Stimulated activated CD8-positive, alpha-beta memory T cell treated with anti-CD3 and anti-CD28 coated beads, Interleukin-12 subunit alpha, Interleukin-12 subunit beta, amount 100 ng/mL, for 1 hour (primary cell): ENCODE measurements at places on chromosomes 2 and 18.

DNA sequence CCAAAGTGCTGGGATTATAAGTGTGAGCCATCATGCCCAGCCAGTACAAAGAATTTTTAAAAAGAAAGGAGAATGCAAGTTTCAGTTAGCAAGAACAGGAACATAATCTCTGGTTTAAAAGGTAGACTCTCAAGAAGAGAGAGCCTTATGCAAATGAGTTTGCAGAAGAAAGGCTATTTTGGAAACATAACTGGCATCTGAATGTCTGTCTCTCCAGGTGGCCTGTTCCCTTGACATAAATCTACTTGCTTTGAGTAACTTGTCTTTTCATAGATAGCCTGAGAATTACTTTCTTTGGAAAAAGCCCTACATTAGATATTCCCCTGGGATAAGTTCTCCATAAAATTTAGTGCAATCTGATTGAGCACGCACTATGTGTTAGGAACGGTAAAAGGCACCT is 109.6 kb downstream of the ICOS start:
- no peak for DNase-seq

DNA sequence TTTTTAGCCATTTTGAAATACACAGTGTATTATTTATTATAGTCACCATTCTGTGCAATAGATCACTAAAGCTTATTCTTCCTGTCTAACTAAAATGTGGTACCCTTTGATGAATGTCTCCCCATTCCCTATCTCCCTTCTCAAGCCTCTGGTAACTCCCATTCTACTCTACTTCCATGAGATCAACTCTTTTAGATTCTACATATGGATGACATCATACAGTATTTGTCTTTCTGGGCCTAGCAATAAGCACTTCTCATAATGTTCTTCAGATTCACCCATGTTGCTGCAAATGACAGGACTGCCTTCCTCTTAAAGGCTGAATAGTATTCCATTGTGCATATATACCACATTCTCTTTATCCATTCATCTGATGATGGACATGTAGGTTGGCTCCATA is 210.9 kb downstream of the PID1 start:
- no peak for DNase-seq

DNA sequence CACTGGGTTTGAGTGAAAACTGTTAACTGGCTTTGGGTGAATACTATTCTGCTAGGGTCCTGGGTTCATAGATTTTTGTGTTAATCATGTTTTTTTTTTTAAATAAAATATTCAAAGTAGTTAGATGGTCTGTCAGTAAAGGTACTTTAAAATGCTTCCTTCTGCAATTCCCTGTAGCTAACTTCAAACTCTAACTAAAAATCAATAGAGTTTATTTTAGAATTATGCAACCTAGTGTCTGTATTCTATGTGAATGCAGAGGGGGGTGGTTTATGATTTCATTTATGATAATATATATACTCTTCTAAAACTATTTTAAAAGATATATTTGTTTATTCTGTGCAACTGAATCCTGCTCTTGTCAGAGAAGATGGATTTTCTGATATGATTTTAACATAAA is 27.9 kb downstream of the STARD6 start:
- no peak for DNase-seq

- no peak for DNase-seq
These were observed 341.6 kb upstream of the LRP1B start for GRCh38 chr2:142472382-142472781.

- no peak for DNase-seq
These were observed 4.8 kb upstream of the TTC39C start for GRCh38 chr18:24009651-24010333.

DNA sequence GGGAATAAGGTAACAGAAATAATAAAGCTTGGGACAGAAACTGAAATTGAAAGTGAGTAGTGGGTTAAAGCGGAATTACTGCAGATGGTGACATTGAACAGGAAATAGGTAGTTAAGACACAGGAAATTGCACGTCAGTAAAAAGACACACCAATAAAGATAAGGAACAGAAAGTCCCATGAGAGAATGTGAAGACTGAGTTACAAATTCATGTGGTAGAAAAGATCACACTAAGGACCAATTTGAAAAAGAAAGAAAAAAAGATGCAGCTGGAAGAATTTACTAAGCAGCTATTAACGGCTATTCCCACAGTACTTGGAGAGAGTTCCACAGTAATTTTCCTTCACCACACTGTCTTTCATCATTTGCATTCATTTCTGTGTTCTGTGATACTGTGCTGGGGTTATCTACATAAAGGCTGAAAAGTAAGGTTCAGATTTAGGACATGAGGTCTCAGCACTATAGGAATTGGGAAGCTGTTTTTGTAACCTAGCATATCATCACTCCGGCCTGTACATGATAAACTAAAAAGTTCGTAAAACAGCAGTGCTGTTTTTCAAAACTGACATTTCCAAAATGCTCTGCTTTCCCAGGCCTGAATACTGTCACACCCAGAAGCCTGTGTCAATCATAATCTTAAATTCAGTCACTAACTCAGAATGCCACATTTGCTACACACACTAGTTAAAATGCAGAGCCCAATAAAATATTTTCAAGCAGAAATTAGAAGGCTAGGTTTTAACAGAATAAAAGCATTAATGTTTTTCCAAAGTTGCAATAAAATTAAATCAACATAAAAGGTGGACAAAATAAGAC is 42.9 kb downstream of the SRBD1 start:
- DNase-seq: no peak

DNA sequence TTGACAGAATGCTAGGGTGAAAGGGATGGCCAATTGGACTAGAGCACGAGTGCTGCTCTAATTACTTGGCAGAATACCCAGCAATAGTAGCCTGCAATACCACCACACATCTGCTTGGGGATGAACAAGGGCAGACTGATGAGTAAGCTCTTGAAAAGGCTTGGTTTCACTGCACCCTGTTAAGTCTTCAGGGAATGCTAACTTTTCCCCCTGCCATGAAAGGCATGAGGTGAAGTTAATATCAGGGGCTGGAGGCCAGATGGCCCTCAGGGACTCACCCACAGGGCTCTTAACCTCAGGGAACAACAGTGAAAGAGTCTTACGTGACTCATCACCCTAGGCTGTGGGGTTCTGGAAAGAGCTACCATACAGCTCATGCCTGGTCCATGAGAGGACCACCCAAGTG is 51.7 kb upstream of the MYL1 start:
- no peak for DNase-seq

DNA sequence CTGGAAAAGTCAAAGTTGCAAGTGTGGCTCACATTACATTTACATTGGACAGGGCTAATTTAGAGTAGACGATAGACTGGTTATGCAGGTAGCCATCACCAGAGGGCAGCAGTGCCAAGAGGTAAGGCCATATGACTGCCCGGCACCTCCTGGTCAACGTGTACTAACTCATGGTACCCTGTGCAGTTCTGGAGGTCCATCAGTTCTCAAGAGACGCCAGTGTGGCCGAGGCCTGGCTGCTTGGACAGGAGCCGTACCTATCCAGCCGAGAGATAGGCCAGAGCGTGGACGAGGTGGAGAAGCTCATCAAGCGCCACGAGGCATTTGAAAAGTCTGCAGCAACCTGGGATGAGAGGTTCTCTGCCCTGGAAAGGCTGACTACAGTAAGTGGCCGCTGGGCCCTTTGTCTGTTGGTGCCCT is 65.8 kb upstream of the EML6 start:
- DNase-seq: no peak

GRCh38 chr2:132407784-132408183 is 8.8 kb upstream of the GPR39 start:
- no peak for DNase-seq

- no peak for DNase-seq
These were observed 120.8 kb downstream of the ESCO1 start for GRCh38 chr18:21479721-21480120.

GRCh38 chr2:232310696-232311095 is 67.9 kb upstream of the ALPP start:
- no peak for DNase-seq

- no peak for DNase-seq
These were observed 133.3 kb downstream of the ALPK2 start for GRCh38 chr18:58495634-58496033.

- no peak for DNase-seq
These were observed 12.0 kb upstream of the TUBB6 start for GRCh38 chr18:12296087-12296403.
